Liver (tissue), 10 donors: ENCODE measurements at places on chromosomes 11 and 22.
A peak's percentile ranks its signal among the peaks of the same experiment; 100 is the strongest.

DNA sequence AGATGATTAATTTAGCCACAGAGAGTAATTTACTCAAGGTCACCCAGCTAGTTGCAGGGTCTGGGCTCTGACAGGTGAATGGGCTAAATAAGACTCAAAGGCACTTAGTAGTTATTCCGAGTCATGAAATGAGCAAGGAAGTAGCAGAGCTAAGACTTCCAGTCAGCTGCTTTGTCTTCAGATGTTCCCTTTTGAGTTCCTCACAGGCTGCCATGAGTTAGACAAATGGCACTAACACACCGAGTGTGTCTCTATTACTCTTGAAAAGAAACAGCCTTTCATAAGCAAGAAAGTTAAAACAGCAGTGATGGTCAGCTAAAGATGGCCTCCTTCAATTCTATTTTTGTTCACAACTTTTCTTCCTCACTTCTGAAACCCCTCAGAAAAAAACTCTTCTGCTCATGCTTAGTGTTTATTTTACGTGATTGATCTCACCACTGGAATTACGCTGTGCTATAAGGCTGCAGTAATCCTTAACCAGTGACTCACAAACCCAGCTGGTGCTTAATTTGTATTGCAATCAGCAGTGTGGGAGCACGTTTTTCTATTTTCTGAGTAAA lies 389.1 kb downstream of the AASDHPPT start:
- no peak for DNase-seq

DNA sequence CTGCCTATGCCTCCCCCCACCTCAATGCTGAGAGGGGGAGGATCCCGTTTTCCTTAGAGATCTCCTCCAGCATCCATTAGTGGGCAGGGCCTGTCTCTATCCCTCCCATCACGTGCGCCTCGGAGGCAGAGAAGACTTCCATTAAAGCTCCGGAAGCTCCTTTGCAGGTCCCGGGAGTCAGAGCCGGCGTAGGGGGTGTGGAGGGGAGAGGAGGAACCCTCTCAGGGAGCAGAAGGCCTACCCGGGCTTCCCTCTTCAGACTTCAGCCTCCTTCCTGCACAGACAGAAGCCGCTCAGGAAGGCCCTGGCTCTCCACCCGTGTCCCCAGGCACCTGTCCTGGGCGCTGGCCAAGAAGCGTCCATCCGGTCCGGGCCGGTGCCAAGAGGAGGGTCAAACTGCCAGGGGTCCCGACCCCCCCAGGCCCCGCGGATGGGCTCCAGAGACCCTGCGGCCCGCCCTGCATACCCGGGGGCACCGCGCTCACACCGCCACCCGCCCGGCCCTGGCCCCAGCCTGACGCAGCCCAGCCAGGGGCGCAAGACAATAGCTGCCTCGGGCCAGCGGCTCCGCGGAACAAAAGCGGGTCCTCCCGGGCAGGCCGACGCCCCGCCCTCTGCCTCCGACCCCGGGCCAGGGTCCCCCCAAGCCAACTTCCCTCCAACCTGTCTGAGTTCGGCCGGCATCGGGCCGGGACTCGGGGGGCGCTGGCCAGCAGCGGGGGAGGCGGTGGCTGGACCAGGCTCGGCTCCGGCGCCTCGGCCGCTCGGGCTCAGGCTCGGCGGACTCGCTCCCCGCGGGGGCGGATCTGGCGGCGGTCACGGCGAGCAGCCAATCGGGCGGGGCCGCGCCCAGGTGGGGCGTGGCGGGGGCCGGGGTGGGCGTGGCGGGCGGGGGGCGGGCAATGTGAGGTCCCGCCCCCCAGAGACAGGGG lies 29.9 kb downstream of the ARVCF start:
- DNase-seq = peak; percentile 78

- DNase-seq = no peak
These were observed 11.6 kb downstream of the PISD start for GRCh38 chr22:31650391-31650790.

GRCh38 chr11:116499396-116500003 lies 273.3 kb downstream of the BUD13 start:
- DNase-seq = peak; percentile 91

DNA sequence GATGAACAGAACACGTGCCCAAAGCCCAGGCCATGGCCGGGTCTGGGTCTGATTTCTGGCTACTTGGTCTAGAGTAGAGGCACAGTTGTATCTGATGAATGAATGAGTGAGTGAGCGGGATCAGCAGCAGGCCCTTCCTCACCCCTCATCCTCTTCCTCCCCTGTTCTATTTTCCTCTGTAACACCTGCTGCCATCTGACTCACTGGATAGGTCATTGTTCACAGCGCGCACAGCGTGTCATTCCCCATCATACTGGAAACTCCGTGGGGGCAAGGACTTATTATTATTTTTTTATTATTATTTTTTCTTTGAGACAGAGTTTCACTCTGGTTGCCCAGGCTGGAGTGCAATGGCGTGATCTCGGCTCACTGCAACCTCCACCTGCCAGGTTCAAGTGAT lies 13.9 kb downstream of the NCF4 start:
- DNase-seq = no peak

GRCh38 chr22:33555814-33556522 lies 364.3 kb downstream of the LARGE1 start:
- no peak for DNase-seq

DNA sequence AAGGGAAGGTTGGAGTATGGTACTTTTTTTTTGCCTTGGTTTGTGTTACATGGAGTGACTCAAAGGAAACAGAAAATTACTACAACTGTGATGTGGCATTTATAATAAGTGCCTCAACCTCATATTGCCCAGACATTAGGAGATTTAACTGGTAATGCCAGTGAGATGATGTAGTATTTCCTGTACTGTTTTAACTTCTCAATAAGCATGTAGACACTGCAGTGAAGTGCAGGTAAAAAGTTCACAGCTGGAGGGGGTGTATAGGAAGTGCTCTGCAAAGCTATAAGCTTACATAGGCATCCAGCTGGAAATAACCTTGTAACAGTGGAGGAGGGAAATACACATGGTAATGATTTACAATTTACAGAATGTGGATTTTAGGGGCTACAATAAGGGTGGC lies 138.2 kb upstream of the MTMR2 start:
- DNase-seq = no peak

DNA sequence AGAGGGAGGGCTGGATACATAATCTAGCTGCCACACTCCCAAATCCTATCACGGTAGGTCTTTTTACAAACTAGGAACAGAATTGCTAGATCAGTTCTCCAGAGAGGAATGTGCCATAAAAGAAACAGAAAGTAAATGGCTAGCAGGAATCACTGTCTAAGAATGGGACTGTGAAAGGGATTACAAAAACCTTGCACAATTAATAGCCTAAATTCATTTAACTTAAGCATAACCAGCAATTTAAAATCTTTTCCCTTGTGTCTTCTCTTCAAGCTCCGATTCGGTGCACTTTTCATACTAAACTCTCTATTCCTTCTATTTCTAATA lies 35.2 kb downstream of the APOL5 start:
- DNase-seq = no peak

GRCh38 chr11:65251476-65251875 lies 10.3 kb upstream of the POLA2 start:
- DNase-seq = no peak

DNA sequence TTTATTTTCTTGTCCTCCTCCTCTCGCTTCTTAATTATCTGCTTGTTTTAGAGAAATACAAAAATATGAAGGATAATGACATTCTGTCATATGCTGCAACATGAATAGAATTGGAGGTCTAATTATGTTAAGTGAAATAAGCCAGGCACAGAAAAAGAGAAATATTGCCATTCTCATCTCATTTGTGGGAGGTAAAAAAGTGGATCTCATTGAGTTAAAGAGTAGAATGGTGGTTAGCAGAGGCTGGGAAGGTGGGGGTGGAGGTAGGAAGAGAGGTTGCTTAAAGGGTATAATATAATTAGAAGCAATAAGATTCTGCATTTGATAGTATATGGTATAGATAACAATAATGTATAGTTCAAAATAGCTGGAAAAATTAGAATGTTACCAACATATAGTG lies 231.3 kb downstream of the JRKL start:
- DNase-seq = no peak

GRCh38 chr11:86414032-86414431 lies 39.3 kb downstream of the CCDC81 start:
- no peak for DNase-seq

GRCh38 chr22:37020192-37020479 lies 594 bp downstream of the MPST start:
- no peak for DNase-seq

GRCh38 chr22:38572065-38572464 lies 2.1 kb upstream of the DMC1 start:
- no peak for DNase-seq

- DNase-seq = no peak
These were observed 123.7 kb upstream of the TRPC6 start for GRCh38 chr11:101707477-101707876.

DNA sequence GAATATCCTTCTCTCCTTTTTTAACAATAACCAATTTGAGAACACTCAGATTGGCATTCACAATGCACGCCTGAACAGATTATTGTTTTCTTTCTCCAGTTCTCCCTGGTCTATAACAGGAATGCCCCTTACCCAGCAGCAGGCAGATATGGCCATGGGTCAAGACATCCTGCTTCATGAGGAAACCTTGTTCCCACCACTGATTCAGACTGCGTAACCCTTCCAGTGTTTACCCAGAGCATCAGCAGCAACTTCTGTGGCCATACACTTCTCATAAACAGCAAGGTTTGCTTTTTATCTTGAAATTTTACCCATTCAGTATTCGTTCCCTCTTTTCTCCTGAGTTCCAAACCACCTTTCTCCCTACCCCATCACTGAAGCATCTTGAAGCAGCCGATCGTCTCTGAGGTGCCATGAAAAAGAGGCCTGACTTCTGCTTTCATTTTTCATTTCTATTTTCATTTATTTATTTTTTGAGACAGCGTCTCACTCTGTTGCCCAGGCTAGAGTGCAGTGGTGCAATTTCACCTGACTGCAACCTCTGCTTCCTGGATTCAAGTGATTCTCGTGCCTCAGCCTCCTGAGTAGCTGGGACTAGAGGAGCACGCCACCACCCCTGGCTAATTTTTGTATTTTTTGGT lies 9.6 kb downstream of the PTS start:
- DNase-seq = no peak

DNA sequence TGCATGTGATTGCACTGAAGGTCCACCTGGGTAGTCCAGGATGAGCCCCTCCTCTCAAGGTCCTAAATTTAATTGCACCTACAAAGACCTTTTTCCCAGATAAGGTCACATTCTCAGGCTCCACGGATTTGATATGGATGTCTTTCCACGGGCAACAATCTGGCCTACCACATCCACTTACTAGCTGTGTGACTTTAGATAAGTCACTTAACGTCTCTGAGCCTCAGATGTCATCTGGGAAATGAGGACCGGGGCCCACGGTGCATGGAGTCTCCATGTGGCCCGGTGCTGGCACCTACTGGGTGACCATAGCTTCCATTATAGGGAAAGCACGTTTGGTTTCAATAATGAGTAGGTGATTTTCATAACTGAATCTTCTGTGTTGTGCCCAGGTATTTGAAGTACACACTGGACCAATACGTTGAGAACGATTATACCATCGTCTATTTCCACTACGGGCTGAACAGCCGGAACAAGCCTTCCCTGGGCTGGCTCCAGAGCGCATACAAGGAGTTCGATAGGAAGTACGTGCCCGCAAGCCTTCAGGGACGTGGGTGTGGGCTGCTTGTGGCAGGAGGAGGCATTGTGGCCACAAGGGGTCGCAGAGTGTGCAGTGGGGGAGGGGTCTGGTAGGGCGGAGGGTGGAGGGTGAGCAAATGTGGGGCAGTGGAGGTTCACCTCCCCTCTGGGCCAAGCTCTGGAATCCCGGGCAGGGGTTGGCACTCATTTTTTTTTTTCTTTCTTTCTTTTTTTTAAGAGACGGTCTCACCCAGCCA lies 55.7 kb downstream of the ARHGAP8 start:
- no peak for DNase-seq

GRCh38 chr11:72683782-72684200 lies 9.6 kb upstream of the PDE2A start:
- DNase-seq = peak; percentile 79

- DNase-seq = no peak
These were observed 2.0 kb downstream of the PYGM start for GRCh38 chr11:64757549-64758329.
